ENCODE measurements at places on chromosomes 5 and 9.

DNA sequence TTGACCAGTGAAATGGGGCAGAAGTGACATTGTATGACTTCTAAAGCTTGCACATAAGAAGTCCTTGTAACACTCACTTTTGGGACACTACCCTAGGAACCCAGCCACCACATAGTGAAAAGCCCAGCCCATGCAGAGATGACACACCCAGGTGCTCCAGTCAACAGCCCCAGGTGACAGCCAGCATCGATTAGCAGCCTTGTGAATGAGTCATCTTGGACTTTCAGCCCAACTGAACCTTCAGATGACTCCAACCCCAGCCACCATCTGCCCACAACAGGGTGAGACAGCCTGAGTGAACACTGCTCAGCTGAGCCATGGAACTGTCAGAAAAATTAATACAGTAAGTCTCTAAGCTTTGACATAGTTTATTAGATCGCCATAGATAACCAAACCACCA lies 458.6 kb downstream of the ZSWIM6 start:
- no peak for DNase-seq

- DNase-seq: no peak
These were observed 11.2 kb downstream of the LIX1 start for GRCh38 chr5:97131139-97131710.

- DNase-seq: no peak
These were observed 41.4 kb downstream of the LIFR start for GRCh38 chr5:38515092-38515491.

DNA sequence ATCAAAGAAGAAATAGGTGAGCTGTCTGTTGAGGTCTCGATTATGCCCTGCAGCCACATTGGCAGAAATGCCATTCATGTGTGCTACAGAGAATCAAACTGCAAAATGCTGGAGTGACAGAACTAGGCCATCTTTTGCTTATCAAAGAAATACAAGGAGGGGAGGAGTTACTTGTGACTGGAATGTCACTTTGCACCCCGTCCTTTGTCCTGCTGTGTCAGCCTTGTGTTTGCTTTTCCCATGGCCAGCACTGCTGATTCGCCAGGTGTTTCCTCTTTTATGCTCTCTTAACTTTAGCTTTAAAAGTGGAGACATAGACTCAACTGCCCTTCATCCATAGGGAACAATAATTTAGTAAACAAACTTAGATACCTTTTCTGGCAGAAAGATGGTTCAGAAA lies 54.3 kb downstream of the SLC46A2 start:
- no peak for DNase-seq

- DNase-seq: no peak
These were observed 45.9 kb upstream of the JAK2 start for GRCh38 chr9:4939118-4939561.

DNA sequence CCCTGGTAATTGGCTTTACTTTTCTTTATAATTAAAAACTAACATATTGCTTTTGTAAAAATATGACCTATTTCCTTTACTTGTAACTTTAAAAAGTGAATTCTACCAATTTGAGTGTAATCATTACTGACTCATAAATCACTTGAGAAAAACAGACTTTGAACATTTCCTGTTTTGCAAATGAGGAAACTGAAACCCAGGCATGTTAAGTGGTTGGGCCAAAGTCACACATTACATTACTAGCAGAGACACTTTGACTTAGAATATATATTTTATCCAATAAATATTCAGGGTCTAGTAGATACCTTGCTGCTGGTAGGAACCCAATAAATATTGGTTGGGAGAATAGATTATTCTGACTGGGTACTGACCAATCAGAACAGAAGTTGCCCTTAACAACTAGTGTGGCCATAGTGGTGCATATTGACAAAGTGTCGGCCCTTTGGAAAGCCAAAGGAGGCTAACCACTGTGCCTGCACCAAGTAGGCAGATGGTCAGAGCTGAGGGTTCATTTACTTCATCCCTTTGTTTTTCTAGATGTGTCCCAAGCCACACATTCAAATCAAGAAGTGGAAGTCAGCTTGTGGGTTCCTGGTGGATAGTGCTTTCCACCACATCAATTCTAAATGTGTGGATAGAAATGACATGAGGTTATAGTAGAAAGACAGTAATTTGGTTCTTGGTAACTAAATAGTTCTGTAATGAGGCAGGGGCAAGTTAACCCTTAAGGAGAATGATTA lies 365.1 kb upstream of the RIOK2 start:
- no peak for DNase-seq

- no peak for DNase-seq
These were observed 694 bp upstream of the UAP1L1 start for GRCh38 chr9:137076636-137077009.

All from GM04504 (cell line).